ENCODE measurements at places on chromosomes 7 and 10.

- DNase-seq, result no peak
Observed at GRCh38 chr10:133608855-133609254, 17.7 kb downstream of the FRG2B start.

- no peak for DNase-seq
Observed at GRCh38 chr7:25597946-25598345, 369.7 kb upstream of the NPVF start.

GRCh38 chr7:50781381-50782293 lies 1.1 kb downstream of the GRB10 start:
- DNase-seq, result no peak

DNA sequence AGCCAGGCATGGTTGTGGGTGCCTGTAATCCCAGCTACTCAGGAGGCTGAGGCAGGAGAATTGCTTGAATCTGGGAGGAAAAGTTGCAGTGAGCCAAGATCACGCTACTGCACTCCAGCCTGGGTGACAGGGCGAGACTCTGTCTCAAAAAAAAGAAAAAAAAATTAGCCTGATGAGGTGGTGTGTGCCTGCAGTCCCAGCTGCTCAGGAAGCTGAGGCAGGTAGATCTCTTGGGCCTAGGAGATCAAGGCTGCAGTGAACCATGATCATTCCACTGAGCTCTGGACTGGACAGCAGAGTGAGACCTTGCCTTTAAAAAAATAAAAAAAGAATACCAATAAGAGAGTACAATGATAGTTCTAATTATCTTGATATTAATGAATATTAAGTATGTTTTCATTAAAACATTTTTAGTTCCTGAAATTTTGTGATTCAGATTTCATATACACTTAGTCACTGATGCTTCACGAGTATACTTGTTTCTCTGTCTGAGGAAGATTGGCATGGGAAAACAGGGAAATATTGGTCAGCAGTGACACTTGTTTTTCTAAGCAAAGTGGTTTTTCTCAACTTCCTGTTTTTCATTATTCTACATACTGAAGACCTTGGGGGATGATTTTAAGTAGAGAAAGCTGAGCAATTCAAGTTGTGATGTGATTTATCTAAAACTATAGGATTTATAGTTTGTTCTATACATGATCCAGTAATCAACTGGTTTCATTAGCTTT lies 76.8 kb downstream of the ADK start:
- peak; percentile 26 for DNase-seq

GRCh38 chr7:105766421-105767073 lies 109.9 kb downstream of the ATXN7L1 start:
- no peak for DNase-seq

DNA sequence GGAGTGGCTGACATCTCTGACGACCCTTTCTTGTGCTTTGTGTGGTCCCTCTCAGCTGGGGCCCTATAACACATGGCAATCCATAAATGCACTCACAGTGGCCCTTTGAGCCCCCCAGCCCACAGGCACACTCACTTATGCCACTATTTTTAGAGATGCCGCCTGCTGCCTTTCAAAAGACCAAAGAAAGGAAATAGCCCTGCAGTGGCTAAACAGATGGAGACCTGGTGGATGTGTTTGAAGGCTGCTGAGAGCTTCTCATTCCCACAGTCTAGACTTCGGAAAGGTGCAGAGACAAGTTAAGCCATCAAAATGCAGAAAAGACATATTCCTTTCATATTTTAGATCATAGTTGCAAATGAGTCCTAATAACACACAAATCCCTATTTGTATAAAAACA lies 42.0 kb upstream of the PDZD8 start:
- no peak for DNase-seq

- DNase-seq, result no peak
Observed at GRCh38 chr10:45091968-45092367, 91.2 kb downstream of the ZNF22 start.

DNA sequence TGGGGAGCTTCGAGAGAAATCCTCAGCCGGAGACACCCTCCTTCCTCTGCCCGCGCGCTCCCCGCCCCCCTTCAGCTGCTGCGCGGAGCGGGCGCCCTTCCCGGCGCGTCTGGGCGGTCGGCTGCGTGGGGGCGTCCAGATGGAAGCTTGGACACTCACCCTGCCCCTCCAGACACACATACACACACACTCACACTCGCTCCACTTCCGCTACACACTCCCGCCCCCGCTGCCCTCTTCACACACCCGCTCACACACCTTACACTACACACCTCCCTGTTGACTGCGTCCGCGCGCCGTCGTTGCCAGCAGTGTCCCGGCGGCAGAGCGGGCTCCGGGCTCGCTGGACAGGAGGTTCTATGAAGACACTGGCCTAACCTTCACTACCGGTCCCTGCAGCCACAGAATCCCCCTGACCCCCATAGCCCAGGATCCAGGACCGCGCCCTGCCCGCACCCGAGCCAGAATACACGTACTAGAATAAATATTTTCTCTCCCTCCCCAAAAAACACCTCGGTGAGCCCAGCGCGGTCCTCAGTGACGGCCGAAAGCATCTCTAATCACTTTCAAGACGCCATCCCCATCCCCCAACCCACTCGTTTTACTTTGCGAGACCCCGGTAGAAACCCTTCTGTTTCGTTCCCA lies 1.1 kb upstream of the EGR2 start:
- no peak for DNase-seq

GRCh38 chr7:148804343-148805235 lies 79.5 kb downstream of the EZH2 start:
- no peak for DNase-seq

- no peak for DNase-seq
Observed at GRCh38 chr7:157397731-157398691, 61.2 kb downstream of the DNAJB6 start.

- no peak for DNase-seq
Observed at GRCh38 chr7:25725451-25725850, 426.5 kb upstream of the NFE2L3 start.

DNA sequence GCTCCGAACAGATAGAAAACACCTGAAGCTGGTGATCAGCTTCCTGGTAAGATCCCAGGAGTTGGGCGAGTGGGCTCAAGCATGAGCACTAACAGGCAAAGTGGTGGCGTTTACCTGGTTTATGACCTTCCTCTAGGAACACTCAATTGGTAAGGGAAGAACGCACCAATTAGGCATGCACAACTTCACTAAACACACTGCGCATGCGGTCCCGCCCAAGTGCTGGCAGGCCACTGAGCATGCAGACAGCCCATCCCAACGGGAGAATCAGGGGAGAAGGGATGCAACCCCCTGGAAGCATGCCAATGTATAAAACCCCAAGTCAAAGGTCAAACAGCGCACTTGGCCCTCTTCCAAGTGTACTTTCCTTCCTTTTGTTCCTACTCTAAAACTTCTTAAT lies 70.4 kb downstream of the LYZL2 start:
- no peak for DNase-seq

- no peak for DNase-seq
Observed at GRCh38 chr7:112083776-112084355, 122.3 kb downstream of the DOCK4 start.

DNA sequence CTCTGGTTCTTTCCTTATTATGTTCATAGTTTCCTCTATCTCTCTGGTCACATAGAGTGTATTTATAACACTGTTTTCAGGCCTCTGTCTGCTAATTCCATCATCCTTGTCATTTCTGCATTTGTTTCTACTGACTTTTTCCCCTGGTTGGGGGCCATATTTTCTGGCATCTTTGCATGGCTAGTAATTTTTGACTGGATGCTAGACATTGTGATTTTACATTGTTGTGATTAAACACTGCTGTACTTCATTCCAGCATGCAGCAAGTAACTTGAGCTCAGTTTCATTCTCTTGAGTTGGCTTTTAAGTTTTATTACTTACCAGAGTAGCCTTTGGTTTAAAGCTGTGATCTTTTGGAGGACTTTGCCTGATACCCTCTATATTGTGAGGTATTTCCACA lies 6.8 kb upstream of the DOCK1 start:
- no peak for DNase-seq

DNA sequence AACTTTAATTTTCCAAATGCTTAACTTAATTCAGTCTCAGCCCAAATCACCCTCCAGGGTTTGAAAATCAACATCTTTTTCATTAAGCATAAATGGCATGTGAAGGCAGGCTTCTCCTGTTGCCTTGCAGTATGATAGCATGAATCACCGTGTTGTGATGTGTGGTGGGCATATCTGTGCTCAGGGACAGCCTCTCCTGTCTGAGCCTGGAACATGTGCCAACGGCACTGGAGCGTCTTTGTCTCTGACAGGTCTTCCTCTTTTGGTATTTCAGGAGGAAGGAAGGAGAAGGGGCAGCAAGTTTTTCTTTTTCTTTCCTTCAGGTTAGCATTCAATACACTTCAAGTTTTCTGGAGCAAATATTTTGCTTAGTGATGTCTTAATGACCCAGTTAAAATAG lies 57.6 kb downstream of the LRGUK start:
- no peak for DNase-seq

GRCh38 chr7:94276027-94276426 lies 118.7 kb upstream of the COL1A2 start:
- DNase-seq, result no peak

- peak; percentile 20 for DNase-seq
Observed at GRCh38 chr7:104005197-104005596, 15.7 kb upstream of the RELN start.

- no peak for DNase-seq
Observed at GRCh38 chr7:159094919-159095915, 49.5 kb downstream of the VIPR2 start.

GRCh38 chr7:92875173-92875572 lies 38.8 kb upstream of the CDK6 start:
- no peak for DNase-seq

- DNase-seq, result no peak
Observed at GRCh38 chr10:13457958-13458686, 70.7 kb downstream of the BEND7 start.

DNA sequence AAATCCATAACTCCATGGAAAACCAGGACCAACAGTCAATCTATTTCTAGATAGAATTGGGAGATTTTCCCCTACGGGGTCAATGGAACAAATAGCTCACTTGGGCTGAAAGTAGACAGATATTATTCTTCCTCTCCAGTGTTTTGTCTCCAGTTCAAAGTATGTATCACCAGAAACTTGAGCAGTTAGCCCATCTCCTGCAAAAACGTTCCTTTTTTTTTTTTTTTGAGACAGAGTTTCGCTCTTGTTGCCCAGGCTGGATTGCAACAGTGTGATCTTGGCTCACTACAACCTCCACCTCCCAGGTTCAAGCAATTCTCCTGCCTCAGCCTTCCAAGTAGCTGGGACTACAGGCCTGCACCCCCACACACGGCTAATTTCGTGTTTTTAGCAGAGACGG lies 390.0 kb upstream of the AUTS2 start:
- DNase-seq, result no peak

- no peak for DNase-seq
Observed at GRCh38 chr10:44890696-44891563, 20.2 kb upstream of the TMEM72 start.

GRCh38 chr7:133461421-133461820 lies 208.5 kb downstream of the EXOC4 start:
- DNase-seq, result no peak

DNA sequence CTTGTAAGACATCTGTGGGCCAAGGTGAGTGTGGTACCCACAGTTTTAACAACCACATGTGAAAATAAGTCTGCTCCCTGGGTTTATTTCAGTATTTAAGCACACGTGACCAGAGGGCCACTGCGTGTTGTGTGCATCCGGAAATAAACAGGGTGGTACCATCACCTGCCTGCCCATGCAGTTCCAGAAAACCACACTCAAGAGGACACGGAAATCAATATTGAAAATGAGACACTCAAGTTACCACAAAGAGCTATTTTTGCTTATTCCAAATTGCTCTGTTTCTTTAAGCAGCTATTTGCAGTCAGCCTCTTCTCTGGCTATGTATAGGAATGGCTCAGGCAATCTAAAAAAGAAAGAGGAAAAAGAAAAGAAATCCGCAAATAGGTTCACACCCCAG lies 71.8 kb upstream of the LOXL4 start:
- no peak for DNase-seq

- no peak for DNase-seq
Observed at GRCh38 chr7:17554341-17555015, 256.0 kb downstream of the AHR start.

DNA sequence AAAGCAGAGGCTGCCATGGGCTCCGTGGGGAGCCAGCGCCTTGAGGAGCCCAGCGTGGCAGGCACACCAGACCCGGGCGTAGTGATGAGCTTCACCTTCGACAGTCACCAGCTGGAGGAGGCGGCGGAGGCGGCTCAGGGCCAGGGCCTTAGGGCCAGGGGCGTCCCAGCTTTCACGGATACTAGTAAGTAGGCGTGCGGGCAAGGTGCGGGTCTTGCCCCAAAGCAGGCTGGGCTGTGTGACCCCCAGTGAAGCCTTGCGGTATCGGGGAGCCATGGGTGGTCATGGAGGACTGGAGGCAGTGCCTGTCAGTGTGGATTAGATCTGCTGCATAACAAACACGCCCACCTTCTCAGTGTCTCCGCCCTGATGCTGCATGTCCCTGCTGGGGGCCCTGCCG lies 5.1 kb downstream of the SLC29A4 start:
- no peak for DNase-seq

DNA sequence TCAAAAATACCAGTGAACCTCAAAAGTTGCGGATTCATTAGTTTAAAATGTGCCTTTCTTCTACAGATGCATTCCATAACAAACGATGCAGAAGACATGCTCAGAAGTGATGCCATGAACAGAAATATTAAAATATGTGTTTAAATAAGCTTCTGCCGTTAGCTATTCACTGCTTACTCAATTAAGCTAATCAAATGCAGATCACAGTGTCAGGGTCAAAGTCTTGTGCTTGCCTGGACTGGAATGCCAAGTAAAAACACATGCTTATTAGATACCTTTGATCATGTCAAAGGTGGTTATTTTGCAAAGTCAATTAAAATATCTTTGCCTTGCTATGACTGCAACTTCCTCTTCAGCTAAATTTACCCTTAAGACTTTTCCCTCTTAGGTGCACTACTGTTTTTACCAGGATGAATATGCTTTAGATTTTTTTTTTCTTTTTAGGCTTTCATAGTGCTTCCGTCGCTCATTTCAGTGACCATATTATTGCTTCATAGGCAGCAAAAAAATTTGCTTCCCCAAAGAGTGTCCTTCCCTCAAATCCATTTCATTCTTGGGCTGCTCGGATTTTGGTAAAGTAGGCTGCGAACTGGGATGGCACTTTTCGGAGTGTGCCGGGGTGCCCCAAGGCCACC lies 905 bp downstream of the ASB13 start:
- DNase-seq, result no peak

- DNase-seq, result no peak
Observed at GRCh38 chr10:97059006-97059871, 126.5 kb downstream of the SLIT1 start.

GRCh38 chr10:29687421-29688164 lies 52.8 kb upstream of the SVIL start:
- DNase-seq, result no peak

DNA sequence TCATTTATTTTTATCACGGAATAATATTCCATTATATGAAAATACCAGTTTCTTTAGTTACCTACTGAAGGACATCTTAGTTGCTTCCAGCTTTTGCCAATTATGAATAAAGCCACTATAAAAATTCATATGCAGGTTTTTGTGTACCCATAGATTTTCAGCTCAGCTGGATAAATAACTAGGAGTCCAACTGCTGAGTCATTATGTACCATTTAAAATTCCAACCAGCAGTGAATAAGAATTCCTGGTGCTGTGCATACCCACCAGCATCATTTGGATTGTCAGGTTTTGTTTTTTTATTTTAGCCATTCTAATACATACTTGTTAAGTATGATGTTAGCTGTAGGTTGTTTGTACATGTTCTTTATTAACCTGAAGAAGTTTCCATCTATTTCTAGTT lies 14.5 kb downstream of the FAM24B start:
- no peak for DNase-seq

Data from astrocyte of the cerebellum (primary cell).